Muscle of arm (tissue), 14 donors: ENCODE measurements at places on chromosomes 5 and 9.

DNA sequence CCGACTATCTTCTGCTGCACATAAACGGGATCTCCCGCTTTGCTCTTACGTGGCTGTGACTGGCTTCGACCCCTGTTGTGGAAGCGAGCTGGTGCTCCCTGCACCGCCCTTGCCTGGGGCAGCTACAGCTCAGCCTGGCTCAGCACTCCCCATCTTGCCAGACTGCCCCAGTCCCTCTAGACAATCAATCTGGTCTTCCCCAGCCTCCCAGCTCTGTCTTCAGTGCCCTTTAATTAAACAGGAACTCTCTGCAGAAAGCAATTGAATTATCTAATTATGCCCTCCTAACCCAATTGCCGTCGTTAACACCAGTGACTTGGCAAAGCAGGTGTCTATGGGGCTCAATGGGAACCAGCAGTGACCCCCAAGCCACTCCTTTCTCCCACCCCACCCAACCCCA is 18.9 kb upstream of the NTNG2 start:
- no peak for DNase-seq

GRCh38 chr5:79785983-79786382 is 96.3 kb downstream of the CMYA5 start:
- DNase-seq: no peak

- no peak for DNase-seq
Observed at GRCh38 chr5:150338546-150338945, 19.0 kb upstream of the TCOF1 start.

DNA sequence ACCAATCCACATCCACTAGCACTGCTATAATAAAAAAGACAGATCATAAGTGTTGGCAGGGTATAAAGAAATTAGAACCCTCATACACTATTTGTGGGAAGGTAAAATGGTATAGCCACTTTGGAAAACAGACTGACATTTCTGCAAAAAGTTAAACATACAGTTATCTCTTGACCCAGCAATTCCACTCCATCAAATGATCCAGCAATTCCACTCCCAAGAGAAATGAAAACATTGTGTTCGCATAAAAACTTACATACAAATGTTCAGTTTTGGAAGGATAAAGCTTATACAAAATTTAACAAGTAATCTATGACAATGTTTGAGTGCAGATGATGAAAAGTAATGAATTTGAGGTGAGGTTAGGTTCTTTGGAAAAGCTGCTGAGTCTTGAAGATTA is 2.1 kb downstream of the KIF27 start:
- no peak for DNase-seq

DNA sequence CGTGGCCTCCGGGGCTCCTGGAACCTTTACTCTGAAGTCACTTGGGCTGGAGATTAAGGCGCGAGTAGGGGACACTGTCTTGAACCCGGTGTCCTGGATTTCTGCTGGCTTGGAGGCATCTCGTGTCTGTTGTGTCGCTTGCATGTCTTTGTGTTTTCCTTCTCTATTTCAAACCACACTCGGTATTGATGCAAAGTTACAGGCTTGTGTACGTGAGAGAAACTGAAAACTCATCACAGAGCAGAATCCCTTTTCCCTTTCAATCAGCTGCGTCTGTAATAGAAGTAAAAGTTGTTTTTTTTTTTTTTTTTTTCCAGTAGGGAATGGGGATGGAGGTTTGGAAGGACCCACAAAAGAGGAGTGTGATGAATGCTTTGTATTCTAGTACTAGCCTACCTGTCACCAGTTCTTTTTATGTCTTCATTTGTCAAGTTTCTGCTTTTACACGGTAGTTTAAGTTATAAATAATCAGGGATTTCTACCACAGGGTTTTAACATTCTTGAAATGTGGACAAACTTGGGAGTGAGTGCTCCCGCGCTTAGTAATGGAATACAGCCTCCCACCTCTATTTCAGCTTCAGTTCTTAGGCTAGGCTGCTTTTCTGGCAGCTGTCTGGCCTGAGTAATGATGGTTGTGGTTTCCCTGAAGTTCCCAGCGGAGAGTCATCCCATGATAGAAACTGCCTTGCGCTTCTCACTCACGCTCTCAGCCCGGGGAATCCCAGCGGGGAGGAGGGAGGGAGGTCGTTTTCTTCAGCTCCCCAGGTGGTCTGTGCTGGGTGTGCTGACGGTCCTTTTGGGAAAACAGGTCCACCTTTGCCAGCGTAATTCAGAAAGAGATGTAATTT is 763 bp downstream of the TJP2 start:
- no peak for DNase-seq

DNA sequence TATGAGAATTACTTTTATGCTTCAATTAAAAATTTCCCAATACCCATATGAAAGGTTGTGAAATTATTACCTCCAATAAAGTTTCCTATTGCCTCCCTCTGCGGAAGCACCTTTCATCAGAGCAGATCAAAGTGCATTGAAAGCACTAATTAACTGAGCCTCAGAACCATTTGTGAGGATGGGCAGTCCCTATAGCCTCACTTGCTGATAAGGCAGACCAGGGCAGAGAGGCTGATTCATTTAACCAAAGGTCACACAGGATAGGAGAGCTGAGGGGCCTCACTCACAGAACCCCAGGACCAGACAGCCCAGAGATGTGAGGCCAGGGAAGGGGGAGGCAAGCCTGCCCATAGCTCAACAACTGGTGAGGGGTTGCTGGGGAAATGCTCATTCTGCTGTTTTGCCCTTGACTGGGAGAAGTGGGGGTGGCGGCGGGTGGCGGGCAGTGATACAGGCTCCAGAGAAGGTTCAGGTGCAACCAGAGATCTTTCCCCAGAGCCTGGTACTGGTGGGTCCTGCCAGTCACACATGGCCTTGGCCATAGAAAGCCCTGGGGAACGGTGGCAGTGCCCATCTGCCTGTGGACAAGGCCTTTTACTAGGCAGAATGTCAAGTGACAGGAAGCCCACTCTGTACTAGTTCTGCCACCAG is 57.9 kb downstream of the MACROH2A1 start:
- DNase-seq: no peak

- DNase-seq: no peak
Observed at GRCh38 chr5:179301796-179302195, 43.5 kb downstream of the ADAMTS2 start.

DNA sequence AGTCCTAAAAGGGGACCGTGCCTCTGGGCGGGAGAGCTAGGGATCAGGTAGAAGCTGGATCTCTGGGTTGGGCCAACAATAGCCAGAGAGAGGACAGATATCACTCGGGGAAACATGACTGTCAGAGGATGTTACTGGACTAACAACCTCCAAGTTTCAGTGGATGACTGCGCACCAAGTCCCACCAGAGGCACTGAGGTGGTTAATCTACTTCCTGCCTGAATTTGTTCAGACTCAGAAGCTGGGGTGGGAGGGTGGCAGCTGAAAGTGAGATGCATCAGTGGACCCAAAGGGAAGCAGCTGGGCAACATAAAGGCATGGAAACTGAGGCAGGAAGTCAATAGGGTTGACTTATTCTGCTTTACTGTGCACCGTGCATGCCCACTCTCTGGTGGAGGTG is 130.1 kb upstream of the SLC44A1 start:
- DNase-seq: no peak

GRCh38 chr9:2043243-2043642 is 28.1 kb downstream of the SMARCA2 start:
- DNase-seq: no peak

- no peak for DNase-seq
Observed at GRCh38 chr5:147887026-147887627, 8.6 kb downstream of the SCGB3A2 start.

DNA sequence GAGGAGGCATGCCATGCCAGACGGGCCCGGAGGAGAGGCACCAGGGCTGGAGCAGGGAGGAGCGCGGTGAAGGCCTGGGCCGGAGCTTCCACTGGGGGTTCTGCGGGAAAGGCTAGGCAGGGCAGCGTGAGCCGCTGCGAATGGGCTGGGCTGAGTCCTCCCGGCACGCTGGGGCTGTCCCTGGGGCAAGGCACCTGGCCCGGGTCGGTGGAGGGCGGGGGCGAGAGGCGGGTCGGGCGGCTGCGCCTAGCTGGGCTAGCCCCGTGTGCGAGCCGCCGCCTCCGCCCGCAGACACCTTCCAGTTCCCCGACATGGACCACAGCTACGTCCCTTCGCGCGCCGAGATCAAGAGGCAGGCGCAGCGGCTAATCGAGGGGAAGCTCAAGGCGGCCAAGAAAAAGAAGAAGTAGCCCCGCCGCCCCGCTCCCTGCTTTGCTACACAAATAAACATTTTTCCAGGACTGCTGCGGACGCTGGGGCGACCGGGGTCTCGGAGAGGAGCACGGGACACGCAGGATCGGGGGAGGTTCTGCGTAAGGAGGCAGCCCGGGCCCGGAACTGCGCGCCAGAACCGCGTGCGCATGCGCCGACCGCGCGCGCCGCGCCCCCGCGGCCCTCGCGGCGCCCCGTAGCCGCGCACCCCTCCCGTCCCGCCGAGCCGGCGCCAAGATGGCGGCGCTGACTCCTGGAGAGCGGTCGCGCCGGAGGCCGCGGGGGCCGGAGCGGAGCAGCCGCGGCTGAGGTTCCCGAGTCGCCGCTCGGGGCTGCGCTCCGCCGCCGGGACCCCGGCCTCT is at the start of gene RABL6:
TSS of gene RABL6 (plus strand) at position 668 of the 794 bp plus-strand sequence. CDS start 249 bp downstream, outside the sequence.
- peak; percentile 81 for DNase-seq
